ENCODE measurements at places on chromosomes 1 and 21. TPM values are rescaled to one million over a fixed set of nuclear protein-coding genes. Genes with fewer than 3 reads are reported as not detected.
A peak's percentile ranks its signal among the peaks of the same experiment; 100 is the strongest.

DNA sequence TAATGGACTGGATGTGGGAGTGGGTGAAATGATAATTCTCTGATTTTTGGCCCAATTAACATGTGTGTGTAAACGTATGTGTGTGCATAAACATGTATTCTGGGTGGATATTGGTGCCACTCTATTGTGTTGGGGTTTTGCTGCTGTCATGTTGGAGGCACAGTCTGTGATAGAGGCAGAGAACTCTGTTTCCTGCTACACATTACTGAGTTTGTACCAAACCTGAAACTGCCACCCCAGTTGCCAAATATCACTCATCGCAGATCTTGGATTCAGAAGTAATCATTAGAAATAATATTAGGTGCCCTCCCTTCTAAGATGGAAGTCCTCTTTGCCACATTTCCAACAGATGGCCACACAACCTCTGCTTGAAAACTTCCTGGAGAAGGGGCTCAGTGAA lies 13.8 kb downstream of the FASLG start:
- no peak for DNase-seq

DNA sequence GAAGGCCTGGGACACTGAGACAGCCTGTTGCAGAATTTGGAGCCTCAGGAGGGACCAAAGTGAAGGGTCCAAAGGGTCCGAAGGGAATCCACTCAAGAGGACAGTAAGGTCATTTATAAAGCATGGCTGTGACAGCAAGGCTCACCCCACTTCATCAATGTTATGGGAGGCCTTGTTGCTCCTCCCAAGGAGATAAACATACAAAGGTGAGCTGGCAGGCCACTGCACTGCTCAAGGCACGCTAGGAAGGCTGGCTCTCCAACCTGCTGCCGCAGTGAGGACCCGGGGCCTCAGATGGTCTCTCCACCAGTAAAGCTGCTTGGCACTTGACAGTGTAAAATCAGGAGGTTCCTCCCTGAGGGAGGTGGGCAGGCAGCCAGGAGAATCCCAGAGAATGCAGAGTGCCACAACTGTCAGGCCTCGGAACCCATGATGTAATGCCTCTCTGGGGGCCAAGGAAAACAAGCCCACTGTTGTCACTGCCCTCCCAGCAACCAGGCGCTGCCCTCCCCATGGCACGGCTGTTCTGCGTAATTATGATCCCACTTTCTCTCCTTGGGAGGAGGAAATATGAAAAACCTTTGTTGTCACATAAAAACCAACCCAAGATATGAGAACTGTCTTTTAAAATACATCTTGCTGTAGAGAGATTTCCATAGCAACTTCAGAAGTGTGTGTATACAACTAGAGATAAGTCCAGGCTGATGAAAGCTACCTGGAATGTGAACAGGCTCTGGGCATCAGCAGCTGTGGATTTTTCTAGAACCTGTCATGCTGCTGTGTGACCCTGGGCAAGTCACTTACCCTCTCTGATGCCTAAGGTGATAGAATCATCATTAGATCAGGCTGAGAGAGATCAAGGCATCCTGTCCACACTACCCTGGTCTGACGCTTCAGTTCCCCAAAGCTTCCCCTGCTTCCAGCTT lies 102.5 kb downstream of the KCNN3 start:
- peak; percentile 38 for DNase-seq

GRCh38 chr1:159700312-159700711 lies 14.1 kb downstream of the CRP start:
- no peak for DNase-seq

DNA sequence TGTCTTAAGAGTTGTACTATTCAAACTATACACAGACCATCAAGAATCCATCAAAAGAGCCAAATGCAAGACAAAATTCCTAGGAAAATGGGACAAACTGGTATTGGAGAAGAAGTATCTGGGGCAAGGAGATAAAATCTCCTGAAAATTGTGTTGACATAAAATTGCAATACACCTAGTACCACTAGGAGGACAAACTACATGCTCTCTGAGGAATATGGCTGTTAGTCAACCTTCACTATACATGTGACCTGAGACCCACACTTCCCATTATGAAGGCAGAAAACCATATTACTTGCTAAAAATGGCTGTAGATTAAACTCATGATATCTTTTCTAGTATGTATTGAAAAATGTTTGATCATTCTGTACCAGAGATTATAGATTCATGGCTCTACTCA lies 30.0 kb downstream of the IRF2BP2 start:
- no peak for DNase-seq

GRCh38 chr1:247172996-247173395 lies 1.2 kb upstream of the ZNF124 start:
- DNase-seq, result no peak

- peak; percentile 70 for DNase-seq
These were observed at the start of gene MLLT11 for GRCh38 chr1:151060007-151060656. MLLT11 (plus strand) TSS chr1:151060397; CDS start chr1:151067225, 6,828 bp downstream.

GRCh38 chr1:16130827-16131226 lies 25.0 kb downstream of the EPHA2 start:
- no peak for DNase-seq

GRCh38 chr1:221449801-221450470 lies 292.0 kb downstream of the DUSP10 start:
- no peak for DNase-seq

GRCh38 chr1:9596415-9597123 lies 7.9 kb downstream of the TMEM201 start:
- no peak for DNase-seq

GRCh38 chr1:221087919-221088318 lies 208.7 kb downstream of the HLX start:
- no peak for DNase-seq

Gene SPRR2G
- not detected for total RNA-seq

Gene TSHB
- total RNA-seq, result not detected

Gene OPTC
- not detected for total RNA-seq

Gene NBL1
- total RNA-seq, result 90.5 TPM
